ENCODE measurements at places on chromosomes 13 and 19.
A peak's percentile ranks its signal among the peaks of the same experiment; 100 is the strongest.

GRCh38 chr13:101382086-101382485 lies 34.2 kb downstream of the NALCN start:
- no peak for DNase-seq

- no peak for DNase-seq
Measured at GRCh38 chr13:67515895-67516294, 285.8 kb upstream of the PCDH9 start.

- peak; percentile 14 for DNase-seq
Measured at GRCh38 chr19:5593343-5594255, 25.8 kb upstream of the TINCR start.

DNA sequence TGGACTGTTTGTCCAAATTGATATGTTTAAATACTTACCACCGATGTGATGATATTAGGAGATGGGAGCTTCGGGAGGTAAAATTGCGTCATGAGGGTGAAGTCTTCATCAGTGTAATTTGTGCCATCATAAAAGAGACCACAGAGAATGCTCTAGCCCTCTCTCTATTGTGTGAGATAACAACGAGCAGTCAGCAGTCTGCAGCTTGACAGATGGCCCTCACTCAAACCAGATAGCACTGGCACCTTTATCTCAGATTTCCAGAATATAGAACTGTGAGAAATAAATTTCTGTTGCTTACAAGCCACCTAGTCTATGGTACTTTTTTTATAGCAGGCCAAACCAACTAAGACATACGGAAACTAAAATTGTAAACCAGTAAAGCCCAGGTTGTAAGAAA lies 1718.9 kb upstream of the MIR17HG start:
- DNase-seq: no peak

DNA sequence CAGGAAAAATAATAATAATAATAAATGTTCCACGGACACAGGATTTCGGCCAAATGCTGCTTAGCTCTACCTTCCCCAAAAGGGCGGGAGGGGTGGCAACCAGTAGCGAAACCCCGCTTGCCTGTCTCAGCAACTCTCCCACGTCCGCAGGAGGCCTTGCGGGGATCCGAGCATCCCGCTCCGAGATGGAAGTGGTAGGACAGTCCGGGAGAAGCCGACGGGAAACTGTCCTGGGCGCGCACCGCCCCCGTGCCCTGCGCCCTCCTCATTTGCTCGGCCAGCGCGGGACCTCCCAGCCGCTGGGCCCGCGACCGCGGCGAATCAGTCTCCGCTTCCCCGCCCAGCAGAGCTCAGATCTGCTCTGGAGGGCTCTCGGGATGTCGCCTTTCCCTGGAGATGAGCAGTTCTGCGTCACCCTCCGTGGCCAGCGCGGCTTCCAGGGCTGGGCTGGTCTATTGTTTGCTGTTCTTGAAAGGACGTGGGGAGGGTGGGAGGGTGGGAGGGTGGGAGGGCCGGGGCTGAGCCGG lies 48.9 kb upstream of the PABPC3 start:
- peak; percentile 22 for DNase-seq

GRCh38 chr13:107642831-107643230 lies 572.5 kb downstream of the LIG4 start:
- no peak for DNase-seq

- DNase-seq: no peak
Measured at GRCh38 chr13:28499609-28500008, 4.7 kb upstream of the FLT1 start.

DNA sequence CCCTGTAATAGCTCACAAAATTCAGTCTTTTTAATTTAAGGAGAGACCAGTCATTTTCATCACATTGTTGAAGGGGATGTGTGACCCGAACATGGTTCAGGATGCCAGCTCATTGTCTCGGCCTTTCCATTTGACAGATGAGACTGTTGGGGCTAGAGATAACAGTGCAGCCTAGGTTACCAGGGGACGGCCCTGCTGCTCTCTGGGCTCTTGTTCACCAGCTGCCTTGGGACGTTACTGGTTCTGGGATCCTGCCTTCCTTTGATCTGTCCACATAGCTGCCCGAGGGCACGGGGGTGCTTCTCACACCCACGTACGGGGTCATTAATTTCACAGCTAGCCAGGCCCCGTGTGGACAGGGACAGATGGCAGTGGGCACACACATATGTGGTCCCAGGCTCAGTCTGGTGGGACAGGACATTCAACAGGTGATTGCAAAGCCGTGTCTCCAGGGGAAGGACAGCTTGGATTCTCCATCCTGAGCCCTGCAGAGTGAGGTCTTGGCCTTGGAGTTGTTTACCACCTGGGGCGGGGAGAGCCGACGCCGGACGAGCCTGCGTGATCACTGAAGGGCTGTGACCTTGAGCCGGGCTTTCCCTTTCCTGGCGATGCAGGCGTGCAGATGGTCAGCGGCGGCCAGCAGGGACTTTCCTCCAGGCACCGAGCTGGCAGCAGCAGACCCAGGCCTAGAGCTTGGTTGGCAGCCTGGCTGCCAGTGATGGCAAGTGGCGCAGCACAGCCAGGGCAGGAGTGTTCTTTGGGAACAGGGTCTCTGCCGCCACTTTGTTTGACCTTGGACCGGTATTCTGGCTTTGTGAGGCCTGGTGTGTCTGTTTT lies 26.7 kb upstream of the NPAS1 start:
- no peak for DNase-seq

- DNase-seq: no peak
Measured at GRCh38 chr13:84925443-84925842, 873.8 kb downstream of the SLITRK6 start.

GRCh38 chr19:1318678-1319471 lies 33.2 kb downstream of the EFNA2 start:
- DNase-seq: no peak

- DNase-seq: no peak
Measured at GRCh38 chr13:96273196-96273595, 183.3 kb downstream of the HS6ST3 start.

DNA sequence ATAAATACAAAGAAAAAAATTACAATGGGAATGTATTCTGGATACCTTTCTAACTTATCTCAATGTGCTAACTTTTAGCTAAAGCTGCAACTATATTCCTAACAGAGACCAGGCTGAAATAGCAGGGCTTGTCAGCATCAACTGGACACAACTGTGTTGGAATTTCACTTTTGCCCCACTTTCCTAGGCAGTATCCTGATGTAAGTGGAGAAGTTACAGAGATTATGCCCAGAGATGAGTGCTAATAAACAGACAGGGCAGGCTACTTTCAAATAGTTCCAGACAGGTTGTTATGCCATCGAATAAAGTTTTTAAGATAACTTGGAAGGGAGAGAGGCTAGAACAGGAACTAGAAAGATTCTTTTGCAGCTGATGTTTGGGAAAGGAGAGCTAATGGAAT lies 201.9 kb downstream of the KCTD12 start:
- no peak for DNase-seq

DNA sequence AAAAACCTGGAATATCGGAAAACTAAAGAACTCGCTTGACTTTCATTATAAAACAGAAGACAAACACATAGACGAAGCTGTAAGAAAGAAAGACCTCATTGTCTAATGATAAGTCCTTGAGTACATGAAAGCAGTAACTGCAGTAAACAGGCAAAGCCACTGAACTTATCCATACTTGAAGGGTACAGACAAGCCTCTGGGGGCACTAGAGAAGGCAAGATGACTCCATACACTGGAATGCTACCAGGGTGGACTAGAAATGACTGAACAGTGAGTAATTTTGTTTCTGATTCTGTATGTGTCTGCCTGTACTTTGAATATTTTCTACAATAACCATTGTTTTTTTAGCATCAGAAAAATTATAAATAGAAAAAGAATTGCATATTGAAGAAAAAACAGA lies 507.9 kb downstream of the UQCRFS1 start:
- DNase-seq: no peak

DNA sequence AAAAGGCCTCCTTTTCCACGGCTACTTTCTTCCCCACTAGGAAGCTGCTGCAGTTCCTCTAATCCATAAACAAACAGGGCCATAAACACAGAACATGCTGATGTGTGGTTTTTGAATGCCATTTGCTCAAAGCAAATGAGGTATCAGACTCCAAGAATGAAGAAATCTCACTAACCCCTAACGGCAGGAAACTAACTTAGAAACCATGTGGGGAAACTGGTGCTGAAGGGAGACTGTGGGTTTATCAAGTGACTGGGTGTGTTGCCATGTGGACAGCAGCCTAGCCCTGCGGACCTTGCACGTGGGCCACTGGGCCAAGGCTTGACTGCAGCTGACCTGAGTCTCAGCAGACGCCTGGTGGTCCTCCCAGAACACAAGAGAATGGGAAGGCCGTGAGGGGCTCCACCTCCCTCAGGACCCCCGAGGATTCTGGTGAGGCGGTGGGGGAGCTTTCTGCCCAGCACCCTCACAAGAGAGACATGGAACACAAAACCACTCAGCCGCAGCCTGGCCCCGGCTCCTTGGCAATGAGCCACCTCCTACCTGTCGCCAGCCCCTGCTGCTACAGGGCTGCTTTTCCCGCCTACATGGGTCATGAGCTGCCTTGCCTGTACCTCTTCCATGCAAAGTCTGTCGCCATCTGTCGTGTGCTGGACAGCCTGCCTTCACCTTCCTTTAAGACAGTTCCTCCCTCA lies 10.6 kb downstream of the SLC15A1 start:
- no peak for DNase-seq

- no peak for DNase-seq
Measured at GRCh38 chr13:51435002-51435578, 17.7 kb downstream of the INTS6 start.

DNA sequence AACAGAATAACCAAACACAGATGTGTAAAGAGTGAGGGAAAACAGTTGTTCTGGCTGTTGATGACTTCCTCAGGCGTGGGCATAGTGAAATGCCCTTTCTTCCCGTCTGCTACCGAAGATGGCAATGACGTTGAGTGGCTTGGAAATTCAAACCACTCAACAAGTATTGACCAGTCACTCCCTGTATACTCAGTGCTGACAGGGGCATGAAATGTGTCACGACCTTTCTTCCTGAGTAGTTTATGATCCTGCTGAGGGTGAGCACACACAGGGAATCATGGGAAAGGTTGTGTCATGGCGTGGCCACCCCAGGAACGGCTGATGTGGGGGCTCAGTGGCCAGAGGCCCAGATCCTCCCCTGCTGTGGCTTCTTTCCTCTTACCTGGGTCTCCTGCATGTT lies 87.8 kb upstream of the C1QTNF9B start:
- DNase-seq: no peak

DNA sequence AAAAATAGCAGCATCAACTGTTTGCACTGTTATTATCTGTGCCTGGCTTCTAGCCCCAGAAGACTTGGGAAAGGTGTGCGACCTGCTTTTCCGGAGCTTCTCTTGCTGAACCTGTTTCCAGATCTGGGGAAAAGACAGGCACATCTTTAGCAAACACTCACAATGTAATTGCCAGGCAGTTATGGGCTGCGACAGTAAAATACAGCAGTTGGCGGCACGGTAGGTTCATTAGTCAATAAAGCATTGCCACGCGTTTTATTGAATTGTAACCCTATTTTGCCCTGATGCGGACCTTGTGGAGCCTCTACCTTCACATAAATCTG lies 223.7 kb upstream of the TSHZ3 start:
- no peak for DNase-seq

- DNase-seq: no peak
Measured at GRCh38 chr13:98318263-98318878, 141.3 kb upstream of the RNF113B start.

GRCh38 chr13:76637641-76638141 lies 248.5 kb downstream of the KCTD12 start:
- DNase-seq: no peak

DNA sequence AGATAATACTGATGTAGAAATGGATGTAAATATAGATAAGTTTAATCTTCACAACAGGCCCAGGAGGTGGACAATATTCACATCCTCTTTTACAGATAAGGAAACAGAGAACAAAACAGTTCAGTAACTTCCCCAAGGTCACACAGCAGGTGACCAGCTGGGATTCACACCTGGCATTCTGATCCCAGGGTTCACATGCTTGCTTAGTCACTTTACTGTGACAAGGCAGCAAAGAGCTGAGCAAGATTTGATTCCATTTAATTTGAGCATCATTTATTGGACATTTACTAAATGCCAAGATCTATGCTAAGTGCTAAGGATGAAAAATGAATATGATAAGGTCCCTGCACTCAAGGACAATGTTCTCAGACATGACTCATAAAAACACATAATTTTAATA lies 94.1 kb upstream of the STARD13 start:
- no peak for DNase-seq

DNA sequence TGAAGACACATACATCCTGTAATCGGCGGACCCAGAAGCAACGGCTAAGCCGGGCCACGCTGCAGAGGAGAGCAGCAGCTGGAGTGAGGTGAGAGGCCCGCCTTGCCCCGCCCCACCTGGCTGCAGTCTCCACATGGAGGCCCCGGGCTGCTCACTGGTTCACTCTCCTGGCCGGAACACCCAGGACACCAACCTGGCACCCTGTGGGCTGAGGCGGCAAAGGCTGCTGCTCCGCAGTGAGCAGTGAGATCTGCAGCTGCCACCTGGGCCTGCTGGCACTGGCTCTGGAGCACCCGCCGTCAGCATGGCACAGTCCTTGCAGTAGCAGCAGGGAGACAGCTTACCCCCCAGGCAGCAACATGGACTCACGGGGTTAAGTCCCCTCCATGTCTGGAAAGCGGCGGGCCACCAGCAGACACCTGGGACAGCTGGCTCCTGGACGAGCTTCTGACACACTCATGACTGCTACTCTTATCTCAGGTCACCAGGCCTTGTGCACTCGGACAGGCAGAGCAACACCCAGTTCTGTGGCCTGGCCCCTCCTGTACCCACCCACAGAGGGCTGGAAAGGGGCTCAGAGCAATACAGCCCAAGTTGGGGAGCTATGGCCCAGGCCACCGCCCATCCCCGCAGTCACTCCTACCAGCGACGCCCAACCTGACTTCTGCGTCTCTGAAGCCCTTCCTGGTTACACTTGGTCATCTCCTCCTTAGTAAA lies 13.2 kb upstream of the KPTN start:
- no peak for DNase-seq

- DNase-seq: no peak
Measured at GRCh38 chr19:6738787-6739389, 592 bp upstream of the TRIP10 start.

DNA sequence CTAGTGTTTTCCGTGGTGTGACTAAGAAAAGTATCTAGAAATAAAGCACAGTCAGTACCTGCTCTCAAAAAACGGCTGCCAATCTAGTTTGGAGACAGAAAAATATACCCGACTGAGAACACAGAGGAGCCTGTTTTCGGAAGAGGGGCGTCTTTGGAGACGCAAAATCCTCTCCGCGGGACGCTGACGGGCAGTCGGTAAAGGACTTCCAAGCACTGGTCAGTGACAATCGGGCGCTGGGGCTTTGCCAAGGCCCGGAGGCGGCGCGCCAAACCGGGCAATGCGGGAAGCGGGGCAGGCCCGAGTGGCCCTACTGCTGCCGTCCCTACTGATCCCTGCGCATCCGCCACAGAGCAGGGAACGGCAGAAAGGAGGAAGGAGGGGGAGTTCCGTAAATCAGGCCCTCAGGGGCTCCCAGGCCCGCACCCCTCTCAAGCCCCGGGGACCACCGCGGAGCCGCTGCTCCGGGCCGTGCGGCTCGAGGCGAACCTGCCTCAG lies 588 bp upstream of the DPY19L3 start:
- DNase-seq: peak; percentile 35

Measured in caudate nucleus (tissue), 63 donors.